ENCODE measurements at places on chromosomes 3 and 15.

GRCh38 chr3:38641461-38642110 lies 7.9 kb downstream of the SCN5A start:
- no peak for DNase-seq

- no peak for DNase-seq
Measured at GRCh38 chr3:123753286-123753685, 130.8 kb downstream of the MYLK start.

- DNase-seq: no peak
Measured at GRCh38 chr3:161349529-161350312, 21.6 kb downstream of the SPTSSB start.

DNA sequence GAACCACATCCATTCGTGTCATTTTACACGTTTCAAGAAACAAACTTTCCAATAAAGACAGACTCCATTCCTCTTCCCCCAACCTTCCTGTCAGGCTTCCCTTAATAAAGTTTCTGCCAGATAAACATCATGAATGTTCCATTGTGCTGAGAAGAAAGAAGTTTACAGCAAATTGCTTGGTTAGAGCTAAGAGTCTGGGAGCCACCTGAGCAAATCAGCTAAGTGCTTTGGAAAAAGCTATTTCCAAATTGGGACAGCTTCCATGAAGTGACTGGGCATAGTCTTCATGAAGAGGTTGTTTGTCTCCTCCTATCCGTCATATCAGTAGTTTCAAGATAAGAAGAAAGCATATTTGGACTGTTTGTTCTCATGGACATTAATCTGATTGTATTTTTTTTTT lies 77.0 kb downstream of the MAGI1 start:
- DNase-seq: no peak

- DNase-seq: no peak
Measured at GRCh38 chr15:90419206-90419605, 31.2 kb downstream of the IQGAP1 start.

- no peak for DNase-seq
Measured at GRCh38 chr3:141454906-141455602, 31.8 kb upstream of the RASA2 start.

- no peak for DNase-seq
Measured at GRCh38 chr3:16486201-16486600, 27.3 kb downstream of the RFTN1 start.

Measured in activated naive CD4-positive, alpha-beta T cell (primary cell).